ENCODE measurements at places on chromosomes 1 and 21.
A peak's percentile ranks its signal among the peaks of the same experiment; 100 is the strongest.

DNA sequence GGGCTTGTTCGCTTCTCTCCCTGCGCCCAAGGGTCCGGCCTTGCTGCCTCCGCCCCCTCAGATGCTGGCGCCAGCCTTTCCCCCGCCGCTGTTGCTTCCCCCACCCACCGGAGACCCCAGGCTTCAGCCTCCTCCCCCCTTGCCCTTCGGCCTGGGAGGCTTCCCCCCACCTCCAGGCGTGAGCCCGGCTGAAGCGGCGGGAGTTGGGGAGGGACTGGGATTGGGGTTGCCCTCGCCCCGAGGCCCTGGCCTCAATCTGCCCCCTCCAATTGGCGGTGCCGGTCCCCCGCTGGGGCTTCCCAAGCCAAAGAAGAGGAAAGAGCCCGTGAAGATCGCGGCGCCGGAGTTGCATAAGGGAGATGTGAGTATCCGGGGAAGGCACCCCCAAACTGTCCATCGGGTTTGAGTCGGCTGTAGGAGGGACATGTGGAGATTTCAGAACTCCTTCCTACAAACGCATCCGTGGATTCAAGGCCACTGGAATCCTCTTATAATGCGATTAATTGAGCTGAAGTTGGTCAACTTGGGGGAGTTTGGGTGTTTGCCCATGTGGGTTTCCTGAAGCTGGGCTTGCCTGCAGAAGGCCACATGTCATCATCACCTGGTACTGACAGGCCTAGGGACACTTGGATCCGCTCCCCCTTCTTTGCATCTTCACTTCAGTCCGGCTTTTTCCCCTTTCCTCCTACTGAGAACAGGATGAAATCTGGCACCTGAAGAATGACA, 707 bp downstream of the PRCC start:
- peak; percentile 89 for DNase-seq

DNA sequence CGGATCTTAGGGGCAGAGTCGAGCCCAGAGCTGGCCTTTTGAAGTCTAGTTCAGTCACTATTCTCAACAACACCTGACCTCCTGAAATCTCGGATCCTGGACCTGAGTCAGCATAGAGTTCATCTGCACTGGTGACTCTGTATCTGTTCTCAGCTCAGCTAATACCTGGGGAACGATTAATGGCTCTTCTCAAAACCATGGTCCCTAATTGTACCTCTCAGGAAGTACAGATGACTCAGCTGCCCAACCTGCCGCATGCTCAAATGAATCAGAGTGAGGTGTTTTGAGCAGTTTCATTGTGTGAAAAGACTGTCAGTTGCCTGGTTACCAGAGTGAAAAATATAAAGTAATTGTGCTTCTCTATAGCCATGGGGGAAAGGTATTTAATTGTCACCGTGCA, 89.2 kb downstream of the SLC35F3 start:
- no peak for DNase-seq

DNA sequence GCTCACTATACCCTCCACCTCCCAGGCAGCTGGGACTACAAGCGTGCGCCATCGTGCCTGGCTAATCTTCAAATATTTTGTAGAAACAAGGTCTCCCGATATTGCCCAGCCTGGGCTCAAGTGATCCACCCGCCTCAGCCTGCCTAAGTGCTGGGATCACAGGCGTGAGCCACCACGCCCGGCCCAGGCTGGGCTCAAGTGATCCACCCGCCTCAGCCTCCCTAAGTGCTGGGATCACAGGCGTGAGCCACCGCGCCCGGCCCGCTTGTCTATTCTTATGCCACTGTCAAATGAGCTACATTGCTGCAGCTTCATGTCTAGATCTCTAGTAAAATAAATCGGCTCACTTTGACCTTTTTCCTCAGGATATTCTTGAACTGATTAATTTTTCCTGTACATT, 107.7 kb upstream of the COL6A1 start:
- peak; percentile 65 for DNase-seq

DNA sequence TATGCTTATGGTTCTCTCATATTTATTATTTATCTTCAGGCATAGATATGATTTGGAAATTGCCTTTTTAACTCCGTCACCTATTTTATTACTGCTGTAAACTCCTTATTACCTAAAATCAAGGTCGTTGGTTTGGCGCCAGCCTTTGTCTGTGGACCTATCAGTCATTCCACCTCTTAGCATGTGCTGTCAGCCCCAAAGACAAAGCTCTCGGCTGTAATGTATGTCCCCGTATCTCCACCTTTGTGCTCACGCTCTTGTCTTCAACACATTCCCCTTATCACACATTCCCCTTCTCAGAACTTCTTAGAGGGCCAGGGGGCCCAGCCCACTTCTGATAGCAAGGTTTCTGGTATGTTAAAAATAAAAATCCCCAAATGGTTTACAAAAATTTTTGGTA, 342.2 kb downstream of the RYR2 start:
- no peak for DNase-seq

GRCh38 chr1:156662005-156662799, 15.0 kb downstream of the NES start:
- DNase-seq, result no peak

DNA sequence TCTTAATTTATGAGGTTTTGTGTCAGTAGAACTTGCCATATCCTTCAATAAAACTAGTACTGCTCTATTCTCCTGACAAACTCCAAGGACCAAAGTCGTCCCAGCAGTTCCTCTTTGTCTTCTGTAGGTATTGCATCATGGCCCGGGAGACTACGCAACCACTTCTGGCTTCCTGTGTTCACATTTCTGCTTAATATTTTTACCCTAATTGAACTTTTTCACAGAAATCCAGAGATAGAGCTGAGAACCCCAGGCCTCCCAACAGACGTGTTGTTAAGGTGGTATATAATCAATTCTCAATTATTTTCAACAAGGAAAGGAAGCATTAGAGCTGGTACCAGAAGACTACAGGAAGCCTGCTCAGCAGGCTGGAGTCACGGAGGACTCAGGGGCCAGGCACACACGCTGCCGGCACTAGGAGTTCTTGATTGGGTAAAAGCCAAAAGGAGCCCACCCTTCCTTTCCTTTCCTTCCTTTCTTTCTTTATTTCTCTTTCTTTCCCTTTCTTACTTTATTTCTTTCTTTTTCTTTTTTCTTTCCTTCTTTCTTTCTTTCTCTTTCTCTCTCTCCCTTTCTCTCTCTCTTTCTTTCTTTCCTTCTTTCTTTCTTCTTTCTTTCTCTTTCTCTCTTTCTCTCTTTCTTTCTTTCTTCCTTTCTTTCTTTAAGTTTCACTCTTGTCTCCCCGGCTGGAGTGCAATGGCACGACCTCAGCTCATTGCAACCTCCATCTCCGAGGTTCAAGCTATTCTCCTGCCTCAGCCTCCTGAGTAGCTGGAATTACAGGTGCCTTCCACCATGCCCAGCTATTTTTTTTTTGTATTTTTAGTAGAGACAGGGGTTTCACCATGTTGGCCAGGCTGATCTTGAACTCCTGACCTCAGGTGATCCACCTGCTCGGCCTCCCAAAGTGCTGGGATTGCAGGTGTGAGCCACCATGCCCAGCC, 173.7 kb downstream of the ZBTB18 start:
- DNase-seq, result no peak

- no peak for DNase-seq
Measured at GRCh38 chr1:172119184-172119583, 277.9 kb downstream of the DNM3 start.

DNA sequence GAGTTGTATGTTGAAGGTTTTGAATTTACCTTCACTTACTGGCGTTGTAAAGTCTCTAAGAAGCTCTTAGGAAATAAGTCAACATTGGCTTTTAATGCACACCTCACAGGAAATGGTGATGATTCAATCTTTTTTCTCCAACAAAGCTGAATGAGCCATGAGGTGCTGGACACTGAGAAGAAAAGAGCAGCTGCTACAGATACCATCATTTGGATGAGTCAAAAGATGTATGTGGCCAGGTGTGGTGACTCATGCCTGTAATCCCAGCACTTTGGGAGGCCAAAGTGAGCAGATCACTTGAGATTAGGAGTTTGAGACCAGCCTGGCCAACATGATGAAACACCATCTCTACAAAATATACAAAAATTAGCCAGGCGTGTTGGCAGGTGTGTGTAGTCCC, 3.3 kb upstream of the IL23R start:
- no peak for DNase-seq

- DNase-seq, result no peak
Measured at GRCh38 chr1:98210064-98210463, 289.2 kb upstream of the DPYD start.

- DNase-seq, result no peak
Measured at GRCh38 chr1:119286587-119287181, 81.9 kb upstream of the HAO2 start.

GRCh38 chr1:150761801-150762200, 3.8 kb downstream of the CTSS start:
- DNase-seq, result no peak

DNA sequence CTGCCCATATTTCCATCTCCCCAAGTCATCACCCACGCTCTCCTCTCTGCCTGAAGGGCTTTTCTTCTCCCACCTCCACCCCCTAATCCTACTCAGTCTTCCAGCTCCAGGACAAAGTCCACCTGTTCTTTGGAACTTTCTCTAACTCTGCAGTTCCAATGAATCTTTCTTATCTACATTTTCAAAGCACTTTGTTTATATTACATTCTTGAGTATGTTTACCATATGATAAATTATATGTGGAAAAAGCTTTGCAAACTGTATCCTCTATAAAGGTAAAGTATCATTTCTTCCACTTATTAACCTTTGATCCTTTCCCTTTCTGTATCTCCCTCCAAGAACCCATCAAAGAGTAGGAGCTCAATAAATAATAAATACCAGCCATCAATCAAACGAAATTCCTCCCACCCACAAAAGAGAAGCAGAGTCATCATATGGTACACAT, 39.7 kb downstream of the TTC13 start:
- no peak for DNase-seq
